ENCODE measurements at places on chromosomes 5 and 9.

DNA sequence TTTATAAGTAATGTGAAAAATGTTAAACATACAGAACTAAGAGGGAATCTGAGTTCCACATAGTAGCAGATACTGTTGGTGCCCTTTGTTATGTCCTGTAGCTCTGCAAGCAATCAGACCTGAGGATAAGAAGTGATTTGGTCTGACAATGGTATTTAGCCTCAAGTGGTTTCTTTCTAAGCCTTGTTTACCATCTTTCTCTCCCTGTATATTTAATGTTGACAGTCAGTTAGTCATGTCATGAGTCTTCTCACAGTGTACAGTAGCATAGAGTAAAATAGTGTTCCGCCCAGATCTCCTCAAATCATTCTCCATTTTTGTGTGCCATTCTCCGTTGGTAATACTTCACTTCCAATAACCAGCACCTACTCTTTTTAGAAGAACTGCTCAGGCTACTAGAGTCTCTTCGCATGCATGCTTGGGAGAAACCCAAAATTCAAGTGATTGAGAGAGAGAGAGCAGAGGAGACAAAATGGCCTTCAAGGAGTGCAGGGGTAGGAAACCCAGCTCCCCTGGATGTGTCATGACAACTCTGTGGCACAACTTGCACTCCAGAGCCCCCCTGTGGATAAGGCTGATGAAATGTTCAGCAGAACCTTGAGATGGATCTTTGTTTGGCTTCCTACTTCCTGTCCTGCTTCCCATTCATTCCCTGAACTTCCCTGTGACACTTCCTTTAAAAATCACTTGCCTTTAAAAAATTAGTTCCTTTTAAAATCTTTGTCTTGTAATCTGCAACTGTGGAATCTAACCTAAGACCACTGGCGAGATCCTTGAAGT is 129.2 kb upstream of the FST start:
- DNase-seq, result no peak

- DNase-seq, result no peak
Measured at GRCh38 chr5:125967576-125967975, 455.6 kb upstream of the GRAMD2B start.

GRCh38 chr5:109580225-109580624 is 109.5 kb upstream of the MAN2A1 start:
- no peak for DNase-seq

DNA sequence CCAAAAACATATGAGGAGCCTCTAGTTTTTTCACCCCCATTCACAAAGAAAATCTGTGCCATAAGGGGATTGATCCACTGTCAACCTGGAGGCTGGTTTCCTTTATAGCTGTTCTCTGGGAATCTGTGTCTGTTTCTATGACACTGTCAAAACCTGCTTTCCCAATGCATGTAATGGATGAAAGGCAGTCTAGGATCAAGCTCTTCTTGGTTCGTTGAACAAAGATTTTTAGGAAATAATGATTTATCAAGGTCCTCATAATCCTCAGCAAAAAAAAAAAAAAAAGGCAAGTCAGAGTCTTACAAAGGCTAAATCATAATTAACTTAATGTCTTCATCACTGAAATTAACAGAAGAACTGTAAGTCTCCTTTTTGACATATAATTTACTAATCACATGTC is 16.0 kb downstream of the EPB41L4A start:
- DNase-seq, result no peak

DNA sequence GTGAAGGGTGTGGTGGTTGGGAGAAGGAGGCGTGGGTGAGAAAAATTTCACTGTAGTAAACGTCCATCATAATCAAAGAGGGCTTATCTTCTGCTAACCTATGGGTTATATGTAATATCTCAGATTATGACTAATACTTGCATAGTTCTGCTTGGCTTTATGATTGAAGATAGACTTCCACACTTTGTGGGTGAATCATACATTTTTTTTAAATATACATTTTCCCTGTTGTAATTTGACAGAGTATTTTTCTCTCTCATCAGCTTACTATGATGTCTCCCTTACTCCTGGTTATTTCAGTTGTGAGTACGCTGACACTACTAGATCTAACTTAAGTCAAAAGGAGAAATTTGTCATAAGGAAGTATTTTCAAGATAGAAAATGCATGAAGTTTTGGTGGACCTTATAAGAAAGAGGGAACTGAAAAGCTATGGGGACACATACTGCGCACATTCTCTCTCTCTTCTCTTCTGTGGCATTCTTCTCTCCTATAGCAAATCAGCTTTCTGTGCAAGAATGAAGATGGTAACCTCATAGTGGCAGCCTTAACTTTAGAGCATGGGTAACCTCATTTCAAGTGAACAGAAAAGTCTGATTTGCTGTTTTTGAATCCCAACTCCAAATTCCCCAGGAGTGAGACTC is 4.9 kb upstream of the JAK2 start:
- no peak for DNase-seq

GRCh38 chr5:38258319-38259061 is at the start of gene EGFLAM:
Gene EGFLAM, plus strand, starts transcription at chr5:38258559. Its CDS starts 196 bp downstream, at chr5:38258755.
- DNase-seq, result no peak

DNA sequence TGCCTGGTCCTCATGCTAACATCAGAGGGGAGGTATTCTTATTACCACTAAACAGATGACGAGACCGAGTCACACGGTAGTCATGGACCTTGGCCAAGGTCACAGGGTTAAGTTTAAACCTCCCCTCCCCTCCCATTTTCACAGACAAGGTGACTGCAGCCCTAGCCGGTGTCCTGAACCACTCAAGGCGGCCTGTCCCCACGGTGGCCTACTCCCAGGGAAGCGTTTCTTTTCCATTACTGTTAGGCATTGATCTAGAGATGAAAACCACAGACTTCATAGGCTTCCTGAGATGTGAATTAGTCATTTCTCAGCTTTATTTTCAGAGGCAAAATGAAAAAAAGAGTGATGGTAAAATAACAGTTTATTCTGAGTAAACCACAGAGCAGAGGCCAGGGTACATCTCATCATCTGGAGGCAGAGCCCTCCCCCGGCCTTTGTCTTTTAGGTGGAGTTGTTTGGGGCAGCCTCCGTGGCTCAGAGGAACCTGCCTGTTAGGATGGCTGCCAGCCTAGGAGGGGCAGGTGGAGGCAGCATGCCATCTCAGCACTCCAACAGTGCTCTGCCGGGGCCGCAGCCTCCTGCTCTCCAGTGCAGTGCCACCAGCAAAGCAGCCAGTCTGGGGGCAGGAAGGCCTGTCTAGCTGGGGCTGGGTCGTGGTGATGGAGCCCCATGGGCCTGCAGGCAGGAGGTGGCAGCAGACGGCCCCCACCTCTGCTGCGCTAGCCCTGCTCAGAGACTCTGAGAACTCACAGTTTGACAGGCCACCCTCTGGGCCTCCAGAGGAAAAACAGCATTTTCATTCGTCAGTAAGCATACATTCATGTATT is 71.2 kb downstream of the RAPGEF1 start:
- DNase-seq, result peak; percentile 37

DNA sequence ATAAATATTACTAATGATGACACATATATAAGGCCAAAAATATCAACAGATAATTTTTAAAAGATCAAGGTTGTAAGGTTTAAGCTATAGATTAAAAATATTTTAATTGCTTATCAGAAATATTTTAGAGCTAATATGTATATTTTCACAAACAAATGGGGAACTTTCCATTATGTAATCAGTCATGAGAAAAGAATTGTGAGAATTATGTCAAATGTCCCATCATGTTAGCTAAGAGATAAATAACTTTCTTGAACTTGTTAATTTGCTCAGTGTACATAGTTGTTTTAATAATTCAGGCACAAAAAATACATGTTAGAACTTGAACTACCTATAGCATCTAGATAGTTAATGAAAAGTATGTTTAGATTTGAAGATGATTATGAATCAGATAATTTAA is 67.7 kb downstream of the SYK start:
- no peak for DNase-seq

- DNase-seq, result no peak
Measured at GRCh38 chr9:77604316-77604715, 43.8 kb downstream of the GNA14 start.
